ENCODE measurements at places on chromosomes 3 and 15.

GRCh38 chr15:81189583-81190283 lies 6.9 kb upstream of the IL16 start:
- peak; percentile 69 for DNase-seq

DNA sequence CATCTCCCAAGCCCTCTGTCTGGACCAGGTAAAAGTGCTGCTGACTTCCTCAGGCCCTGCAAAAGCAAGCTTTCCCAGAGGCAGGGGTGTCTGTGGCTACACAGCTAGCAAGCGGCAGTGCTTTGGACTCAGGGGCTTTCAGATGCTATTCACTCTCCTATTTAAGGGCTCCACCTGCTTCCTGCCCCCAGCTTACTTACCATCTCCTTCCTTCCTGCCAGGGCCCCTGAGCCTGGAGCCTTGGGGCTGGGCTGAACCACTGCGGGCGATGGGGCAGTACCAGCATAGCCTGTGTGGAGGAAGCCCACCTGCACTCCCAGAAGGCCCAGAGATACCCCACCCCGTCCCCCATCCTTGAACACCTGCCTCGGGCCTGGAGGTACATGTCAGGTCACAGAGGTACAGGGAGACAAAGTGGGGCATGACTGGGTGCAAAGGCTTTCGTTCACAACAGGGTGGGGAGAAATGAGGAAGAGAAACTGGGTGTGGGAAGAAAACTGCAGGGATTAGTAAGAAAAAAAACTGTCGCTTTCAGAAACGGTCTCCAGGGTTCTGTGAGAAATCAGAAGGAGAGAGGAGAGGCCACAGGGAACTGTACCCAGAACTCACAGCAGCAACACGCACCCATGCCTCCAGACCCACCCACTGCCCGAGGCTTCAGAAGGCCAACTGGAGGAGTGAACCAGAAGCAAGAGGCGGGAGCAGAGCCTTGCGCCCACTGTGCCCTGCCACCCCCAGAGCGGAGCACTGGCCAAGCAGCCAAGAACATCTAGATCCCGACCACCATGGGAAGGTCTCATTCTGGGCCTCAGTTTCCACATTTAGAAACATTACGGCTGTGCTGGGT lies 49.5 kb downstream of the CCDC12 start:
- DNase-seq = no peak

DNA sequence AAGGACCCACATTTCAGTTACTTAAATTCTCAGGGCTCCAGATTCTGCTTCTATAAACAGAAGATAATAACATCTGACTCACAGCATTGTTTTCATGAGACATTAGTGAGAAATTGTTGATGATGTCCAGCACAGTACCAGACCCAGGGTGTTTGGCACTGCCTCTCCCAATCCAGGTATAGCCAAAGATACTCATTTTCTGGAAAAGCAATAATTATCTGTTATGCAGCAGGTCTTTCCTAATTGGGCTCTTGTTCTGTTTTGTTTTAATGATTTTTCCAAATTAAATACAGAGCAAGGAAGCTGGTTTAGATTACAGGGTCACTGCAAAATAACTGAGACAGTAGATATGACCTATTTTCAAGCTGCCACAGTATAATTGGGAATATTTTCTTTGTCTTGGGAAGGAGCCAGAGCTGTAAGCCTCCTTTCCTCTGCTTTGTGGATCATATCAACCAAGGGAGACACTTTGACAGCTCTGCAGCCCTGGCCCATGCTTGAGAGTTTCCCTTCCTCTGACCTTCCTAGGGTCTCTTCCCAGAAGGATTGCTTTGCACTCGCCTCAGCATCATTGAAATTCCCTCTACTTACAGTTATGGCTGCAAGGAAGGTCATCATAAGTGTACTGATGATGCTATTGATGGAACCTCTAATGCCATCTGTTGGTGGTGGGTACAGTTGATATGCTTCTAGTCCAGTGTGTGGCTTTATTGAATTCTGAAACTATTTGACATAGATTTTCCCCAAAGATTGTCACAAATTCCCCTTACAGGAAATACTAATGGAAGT lies 522.4 kb upstream of the ADAMTS9 start:
- DNase-seq = no peak

DNA sequence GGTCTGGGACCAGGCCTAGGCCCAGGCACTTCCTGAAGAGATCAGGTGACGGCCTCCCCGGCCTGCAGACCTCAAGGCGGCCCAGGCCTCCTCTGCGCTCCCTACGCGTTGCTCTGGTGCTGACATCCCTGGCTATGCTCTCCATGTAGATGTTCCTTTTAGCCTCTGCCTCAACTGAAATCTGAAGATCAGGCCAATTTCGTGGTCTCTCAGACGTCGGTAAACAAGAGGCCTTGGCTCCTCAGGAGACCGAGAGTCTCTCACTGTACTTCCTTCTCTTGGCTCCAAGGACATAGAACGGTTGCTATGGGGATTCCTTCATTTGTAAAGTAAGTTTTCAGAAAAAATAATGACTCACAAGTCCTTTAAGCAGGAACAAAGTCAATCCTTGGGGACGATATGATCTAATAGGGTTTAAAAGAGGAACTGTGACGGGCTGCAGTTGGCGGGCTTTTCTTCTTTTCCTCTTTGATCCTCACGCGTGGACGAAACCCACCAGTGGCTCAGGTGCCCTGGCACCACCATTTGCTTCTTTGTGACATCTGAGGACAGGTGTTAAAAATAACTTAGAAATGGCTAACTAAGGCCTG lies 55.6 kb upstream of the CGNL1 start:
- peak; percentile 82 for DNase-seq

DNA sequence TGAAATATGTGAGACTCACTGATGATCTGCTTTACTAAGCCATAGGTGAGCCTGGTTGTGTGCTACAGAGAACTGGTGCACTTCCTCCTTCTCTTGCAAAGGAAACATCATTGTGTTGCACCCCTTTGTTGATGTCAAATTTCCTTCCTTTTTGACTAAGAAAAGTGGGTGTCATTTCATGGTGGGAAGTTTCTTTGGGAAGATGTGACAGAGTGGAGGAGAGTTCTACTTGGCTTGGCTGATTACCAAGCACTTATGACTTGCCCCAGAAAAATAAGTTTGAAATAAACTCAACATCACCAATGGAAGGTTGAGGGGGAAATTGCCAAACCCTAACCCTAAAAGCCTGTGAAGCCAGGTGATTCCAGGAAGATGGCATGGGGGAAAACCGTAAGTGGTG lies 53.5 kb upstream of the KIF23 start:
- no peak for DNase-seq

DNA sequence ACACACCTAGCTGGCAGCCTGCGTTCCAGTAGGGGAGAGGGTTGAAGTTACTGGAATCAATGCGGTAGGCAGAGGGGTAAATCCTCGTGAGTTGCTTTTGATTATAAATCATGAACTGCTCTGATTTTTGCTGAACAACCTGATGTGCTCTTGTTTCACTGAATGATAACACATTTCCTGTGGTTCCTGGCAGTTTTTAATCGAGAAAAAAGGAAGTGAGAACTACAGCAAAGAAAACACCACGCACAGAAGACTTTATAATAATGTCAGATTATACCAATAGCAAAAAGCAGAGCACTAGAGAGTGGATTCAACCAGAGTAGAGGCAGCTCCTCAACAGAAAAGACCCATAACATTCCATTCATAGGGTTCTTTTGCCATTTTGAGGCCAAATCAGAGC lies 200.8 kb upstream of the STRIT1 start:
- no peak for DNase-seq

DNA sequence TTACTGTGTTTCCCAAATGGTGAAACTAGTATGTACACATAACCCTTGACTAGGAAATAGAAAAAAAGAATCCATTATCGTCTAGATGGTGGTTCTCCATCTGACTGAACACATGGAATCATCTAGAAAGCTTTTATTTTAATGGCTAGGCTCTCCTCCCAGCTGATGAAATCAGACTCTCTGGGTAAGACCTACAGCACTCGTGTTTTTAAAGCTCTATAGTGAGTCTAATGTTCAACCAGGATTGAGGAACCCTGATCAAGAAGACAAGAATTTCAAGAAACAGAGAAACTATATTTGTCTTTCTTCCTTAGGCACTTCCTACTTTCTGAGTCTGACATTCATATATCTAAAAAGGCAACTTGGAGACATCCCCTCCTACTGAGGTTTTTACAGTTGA lies 118.8 kb downstream of the TMCO5A start:
- DNase-seq = no peak

DNA sequence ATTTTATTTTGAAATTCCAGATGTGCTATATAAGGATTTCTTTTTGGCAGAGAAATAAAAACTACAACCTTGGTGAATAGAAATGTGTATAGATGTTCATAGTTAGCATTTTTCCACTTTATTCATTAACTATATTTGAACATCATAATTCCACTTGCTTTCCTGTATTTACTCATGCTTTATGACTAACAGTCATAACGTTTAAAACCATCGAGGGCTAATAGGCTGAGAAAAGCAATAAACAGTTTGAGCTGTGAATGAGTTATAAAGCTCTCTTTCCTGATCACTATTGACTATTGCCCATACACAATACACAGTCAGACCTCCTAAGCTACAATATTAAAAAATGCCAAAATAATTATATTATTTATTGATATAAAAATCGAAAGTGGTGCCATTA lies 502.1 kb upstream of the RASGRP1 start:
- no peak for DNase-seq

GRCh38 chr3:16427103-16427965 lies 86.2 kb downstream of the RFTN1 start:
- DNase-seq = peak; percentile 75

GRCh38 chr3:11476735-11477144 lies 167.0 kb downstream of the VGLL4 start:
- DNase-seq = no peak

- DNase-seq = no peak
These were observed 19.6 kb downstream of the NSUN3 start for GRCh38 chr3:94082391-94082937.

GRCh38 chr15:64521726-64522164 lies 61.4 kb downstream of the ZNF609 start:
- no peak for DNase-seq

GRCh38 chr15:68299436-68299835 lies 21.9 kb downstream of the FEM1B start:
- no peak for DNase-seq

- DNase-seq = no peak
These were observed 398.6 kb downstream of the ZIC1 start for GRCh38 chr3:147807776-147808175.

- no peak for DNase-seq
These were observed 4.7 kb downstream of the PLA2G4F start for GRCh38 chr15:42151736-42152135.

- no peak for DNase-seq
These were observed 2.3 kb downstream of the TJP1 start for GRCh38 chr15:29819979-29820378.

DNA sequence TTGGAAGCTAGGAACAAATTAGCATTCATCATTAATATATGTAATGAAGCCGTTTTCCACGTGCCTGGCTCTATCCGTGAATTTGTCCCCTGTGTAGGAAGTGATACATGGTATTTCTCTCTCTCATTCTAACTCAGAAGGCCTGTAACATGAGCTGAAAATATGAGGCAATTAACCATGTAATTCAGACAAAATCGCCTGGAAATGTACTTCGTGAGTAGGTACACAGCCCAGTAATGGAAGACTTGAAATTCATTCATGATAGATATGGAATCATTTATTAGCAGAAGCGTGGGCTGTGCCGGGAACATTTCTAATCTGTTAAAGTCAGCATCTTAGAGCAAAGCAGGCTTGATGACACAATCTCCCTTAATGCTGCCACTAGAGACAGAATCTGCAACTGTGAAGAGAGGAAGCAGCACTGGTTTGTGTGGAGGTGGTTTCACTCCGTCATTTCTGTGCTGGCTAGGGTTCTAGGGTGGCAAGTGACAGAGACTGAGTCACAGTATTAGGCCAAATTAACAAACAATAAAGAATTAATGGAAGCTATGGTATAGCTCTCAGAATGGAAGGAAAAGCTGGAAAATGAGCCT lies 225.0 kb upstream of the PROK2 start:
- DNase-seq = no peak

DNA sequence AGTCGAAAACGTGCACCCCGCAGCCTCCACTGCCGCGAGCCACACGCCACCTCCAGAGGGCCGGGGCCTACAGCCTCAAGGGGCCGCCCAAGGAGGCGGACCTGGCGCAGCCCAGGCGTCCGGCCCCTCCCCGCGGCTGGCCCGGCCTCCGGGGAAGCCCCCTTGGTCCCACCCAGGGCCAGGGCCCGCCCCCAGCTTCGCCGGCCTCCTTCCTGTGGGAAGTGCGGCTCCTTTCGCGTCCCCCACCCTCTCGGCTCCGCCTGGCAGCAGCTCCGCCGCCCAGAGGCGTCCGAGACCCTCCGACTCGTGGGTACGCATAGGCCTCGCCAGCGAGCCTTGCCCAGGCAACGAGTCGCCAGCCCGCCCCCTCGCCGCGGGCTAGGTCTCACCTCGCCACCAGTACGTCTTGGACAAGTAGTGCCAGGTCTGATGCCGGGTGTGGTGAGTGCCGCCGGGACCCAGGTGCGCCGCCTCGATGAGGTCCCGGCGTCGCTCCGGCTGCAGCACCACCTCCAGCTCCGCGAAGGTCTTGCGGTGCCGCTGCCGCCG lies 642 bp downstream of the ZBTB11 start:
- peak; percentile 91 for DNase-seq

DNA sequence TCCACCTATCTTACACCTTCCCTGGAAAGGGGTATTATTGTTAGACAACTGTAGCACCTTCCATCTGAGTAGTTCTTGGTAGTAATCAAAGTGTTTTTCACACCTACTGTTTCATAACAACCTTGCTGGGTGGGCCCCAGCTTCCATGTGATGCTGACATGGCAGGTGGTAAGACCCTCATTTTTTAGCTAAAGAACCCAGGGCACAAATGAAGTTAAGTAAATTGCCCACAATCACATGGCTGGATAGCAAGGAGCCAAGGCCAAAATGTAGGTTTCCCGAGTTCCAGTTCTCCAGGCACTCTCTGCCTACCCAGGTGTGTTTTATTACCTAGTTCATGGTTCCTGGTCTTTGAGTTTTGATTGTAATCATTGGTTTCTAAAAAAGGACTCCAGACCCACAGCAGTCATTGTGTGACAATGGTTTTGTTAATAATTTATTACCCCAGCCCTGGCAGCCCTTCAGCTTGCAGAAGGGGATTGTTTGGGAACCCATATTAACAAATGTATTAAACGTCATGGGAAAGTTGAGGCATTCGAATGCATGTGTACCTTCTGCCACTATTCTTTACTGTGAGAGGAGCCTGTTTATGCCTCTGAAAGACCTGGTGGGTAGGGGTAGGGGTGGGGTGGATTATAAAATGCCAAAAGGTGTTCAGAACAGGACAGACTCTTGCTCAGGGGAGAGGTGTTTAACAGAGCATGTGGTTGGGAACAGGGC lies 222.2 kb upstream of the BHLHE40 start:
- DNase-seq = no peak

- DNase-seq = no peak
These were observed 21.9 kb downstream of the PRKCD start for GRCh38 chr3:53182764-53183355.

GRCh38 chr3:22380253-22380652 lies 629.2 kb upstream of the ZNF385D start:
- DNase-seq = no peak

All from hepatic stellate cell (primary cell).